ENCODE measurements at places on chromosomes 3 and 15. TPM values are rescaled to one million over a fixed set of nuclear protein-coding genes. Genes with fewer than 3 reads are reported as not detected.

DNA sequence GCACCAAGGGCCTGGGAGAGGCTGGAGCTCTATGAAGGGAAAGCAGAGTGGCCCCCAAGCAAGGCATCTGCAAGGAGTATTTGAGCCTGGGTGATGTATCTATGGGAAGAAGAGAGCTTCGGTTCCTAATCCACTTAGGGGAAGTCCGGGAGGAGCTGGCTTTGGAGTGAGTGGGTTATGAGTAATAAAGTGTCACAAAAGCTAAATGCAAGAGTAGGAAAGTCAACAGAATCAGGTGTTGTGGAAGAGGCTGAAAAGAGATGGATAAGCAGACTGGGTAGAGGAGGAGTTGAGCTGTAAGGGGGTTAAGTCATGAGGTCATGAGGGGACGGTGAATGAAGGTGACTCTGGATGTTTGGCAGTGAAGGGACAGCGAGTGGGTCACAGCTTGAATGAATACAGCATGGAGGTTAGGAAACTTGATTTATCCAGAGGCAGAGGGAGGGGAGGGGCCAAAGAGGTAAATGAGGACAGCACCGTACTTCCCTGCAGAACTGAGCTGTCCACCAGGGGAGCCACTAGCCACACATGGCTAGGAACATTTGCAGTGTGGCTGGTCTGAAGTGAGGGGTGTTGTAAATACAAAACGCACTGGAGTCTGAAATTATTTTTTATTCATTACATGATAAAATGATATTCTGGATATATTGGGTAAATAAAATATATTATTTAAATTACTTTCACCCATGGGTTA, 83.3 kb downstream of the ADCY5 start:
- DNase-seq: no peak

- DNase-seq: no peak
These were observed 91.6 kb upstream of the RGMA start for GRCh38 chr15:93180656-93181055.

DNA sequence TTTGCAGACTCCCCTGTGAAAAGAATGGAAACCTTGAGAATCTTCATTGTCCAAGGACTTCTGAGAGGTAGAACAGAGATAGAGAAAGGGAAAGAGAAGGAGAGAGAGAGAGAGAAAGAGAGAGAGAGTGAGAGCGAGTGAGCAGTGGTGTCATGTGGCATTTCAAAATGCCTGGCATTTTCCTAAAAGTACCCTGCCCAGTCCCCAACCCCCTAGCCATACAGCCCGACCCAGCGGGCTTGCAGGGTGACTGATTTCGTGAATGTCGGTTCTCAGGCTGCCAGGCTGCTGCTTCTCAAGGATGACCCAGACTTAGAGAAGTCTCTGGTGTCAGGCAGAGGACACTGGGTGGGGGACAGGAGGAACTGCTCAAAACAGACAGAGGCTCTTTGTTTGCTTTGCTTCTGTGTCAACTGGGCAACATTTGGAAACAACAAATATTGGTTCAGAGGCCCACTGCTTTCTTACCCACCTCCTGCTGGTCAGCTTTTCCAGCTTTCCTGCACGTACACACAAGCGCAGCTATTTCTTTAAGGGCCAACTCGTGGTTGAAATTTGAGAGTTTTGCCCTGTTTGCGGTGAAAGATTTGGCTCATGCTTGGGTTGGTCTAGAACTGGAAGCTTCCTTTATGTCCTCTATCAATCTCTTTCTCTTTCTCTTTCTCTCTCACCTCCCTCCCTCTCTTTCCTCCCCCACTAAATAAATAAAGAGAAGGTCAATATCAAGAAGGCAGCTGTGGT, 3.7 kb upstream of the TF start:
- no peak for DNase-seq

- peak; percentile 60 for DNase-seq
These were observed 489 bp downstream of the HDGFL3 start for GRCh38 chr15:83207009-83207659.

Gene NGLY1
- 27.5 TPM for polyA plus RNA-seq

Gene FBN1
- 82.2 TPM for polyA plus RNA-seq

DNA sequence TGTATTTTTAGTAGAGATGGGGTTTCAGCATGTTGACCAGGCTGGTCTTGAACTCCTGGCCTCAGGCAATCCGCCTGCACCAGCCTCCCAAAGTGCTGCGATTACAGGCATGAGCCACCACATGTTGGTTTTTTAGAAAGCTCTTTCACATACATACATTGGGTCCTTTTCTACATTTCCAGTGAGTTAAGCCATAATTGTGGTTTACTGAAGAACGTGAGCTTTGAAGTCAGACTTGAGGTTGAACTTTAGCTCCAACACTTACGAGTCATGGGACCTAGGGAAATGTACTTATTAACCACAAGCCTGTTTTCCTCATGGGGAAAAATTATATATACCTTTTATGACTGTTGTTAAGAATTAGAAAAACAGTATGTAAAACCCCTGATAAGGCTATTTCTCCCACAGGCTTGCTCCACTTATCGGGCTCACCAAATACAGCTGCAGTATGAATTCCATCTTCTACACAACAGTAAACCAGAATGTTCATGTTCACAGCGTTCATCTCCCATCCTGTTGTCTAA, 39.0 kb downstream of the GPR160 start:
- no peak for DNase-seq

DNA sequence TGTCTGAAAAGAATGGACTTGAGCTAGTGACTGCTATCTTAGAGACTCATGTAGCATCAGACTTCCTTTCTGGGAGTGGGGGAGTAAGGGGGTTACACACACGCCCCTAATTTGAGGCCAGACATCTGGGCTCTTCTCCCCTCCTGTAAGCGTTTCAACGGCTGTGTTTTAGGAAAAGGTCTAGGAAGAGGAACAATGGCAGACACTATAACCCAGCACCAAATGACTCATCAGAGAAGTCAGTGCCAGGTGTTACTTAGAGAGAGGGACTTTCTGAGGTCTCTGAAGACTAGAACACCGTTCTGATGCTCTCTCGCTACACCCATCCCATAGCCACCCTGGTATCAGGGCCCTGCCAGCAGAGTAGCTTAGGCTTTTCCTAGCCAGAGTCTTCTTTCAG, 65.5 kb downstream of the SSUH2 start:
- no peak for DNase-seq

- no peak for DNase-seq
These were observed 68.3 kb downstream of the KLHL25 start for GRCh38 chr15:85726454-85726853.

- no peak for DNase-seq
These were observed 4.0 kb downstream of the OR5H14 start for GRCh38 chr3:98151241-98151640.

Gene EXD1
- polyA plus RNA-seq: not detected

DNA sequence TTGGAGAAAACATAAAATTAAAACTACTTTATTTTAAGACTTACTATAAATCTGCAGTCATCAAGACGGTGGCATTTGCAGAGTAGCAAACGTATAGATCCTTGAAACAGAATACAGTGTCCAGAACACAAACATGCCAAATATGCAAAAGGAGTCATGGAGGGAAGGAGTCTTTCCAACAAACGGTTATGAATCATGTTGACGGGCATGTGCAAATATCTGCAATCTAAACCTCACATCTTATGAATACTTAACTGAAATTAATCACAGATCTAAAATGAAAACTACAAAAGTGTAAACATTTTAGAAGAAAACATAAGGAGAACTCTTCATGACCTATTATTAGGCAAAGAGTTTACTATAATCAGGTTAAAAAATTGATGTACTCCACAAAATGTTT, 69.4 kb downstream of the TFRC start:
- no peak for DNase-seq

DNA sequence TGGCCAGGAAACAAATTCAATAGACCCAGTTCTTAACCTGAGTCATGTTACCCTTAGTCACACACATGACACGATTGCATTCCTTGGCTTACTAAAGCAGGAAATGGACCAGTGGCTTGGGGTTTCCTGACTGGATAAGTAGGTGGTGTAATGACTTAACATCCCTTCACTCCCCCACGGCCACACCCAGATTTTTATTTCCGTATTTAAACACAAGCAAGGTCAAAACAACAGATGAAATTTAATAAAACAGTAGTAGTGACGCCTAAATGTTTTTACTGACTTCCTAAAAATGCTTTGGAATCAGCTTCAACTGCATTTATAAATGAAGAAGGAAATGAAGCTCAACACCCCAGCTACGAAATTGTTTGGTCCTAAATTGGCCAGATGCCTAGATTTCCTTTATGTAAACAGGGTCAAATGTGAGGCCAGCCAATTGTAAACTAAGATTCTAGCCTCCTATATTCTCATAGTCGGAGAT, 324.3 kb downstream of the CHST2 start:
- peak; percentile 27 for DNase-seq

DNA sequence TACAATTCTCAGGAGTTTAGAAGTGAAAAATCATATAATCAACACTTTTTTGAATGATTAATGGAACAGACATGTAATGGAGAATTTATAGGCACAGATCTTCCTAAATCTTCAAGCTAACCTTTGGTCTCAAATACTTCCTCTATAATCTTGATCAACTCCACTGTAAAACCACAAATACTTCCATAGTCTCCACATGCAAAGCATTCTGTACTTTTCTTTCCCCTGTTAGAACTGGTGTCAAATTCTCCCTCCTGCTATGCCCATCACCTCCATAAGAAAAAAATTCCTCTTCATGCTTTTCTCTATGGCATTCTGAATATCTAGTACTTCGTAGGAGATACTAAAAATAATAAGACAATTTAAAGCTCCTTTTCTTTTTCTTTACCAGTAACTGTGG, 214.3 kb downstream of the ADAMTS9 start:
- DNase-seq: no peak

GRCh38 chr3:147613725-147614124, 204.6 kb downstream of the ZIC1 start:
- DNase-seq: no peak

DNA sequence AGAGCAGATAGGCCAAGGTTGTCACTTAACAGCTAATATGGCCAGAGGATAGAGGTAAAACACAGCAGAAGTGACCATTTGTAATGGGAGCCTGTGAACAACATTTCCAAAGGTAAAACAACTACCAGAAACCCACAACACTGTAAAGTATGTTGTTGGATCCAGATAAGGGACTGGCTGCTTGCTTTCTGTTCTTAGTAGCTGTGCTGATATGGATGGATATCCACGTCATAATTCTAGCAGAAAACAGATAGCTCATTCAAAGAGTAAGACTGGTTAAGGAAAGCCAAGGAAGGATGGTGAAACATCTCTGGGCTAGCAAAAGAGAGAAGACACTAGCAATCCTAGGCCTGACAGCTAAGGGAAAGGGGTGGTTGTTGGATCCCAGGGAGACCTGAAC, 36.9 kb upstream of the SPRED1 start:
- DNase-seq: no peak

DNA sequence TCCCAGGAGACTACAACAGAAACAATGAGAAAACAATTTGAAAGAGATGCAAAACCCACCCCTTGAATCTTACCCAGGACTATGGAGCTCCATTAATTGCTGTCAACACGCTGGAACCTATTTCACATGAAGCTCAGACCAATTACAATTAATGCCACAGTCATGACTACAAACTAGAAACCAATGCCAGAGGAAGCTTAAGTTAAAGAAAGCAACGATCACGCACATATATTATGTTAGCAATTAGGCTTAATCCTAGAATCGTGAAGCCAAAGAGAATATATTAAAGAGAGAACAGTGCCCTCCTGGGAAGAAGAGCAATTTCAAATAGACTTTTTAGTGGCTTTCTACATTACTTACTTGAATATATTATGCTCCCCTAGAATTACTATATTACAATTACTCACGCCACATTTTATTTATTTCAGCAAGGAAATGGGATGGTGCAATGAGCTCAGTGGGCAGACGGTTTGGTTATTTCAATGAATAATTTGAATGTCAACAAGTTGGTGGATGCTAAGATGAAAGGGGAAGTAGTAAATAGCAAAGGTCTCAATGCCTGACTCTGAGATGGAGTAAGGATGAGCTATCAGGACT, 125.5 kb downstream of the GREM1 start:
- no peak for DNase-seq

Gene IL20RB
- polyA plus RNA-seq: 0.82 TPM

Gene ALS2CL
- polyA plus RNA-seq: 3.3 TPM

GRCh38 chr15:63444611-63445010, 59.8 kb upstream of the USP3 start:
- no peak for DNase-seq

Gene B3GALNT1
- polyA plus RNA-seq: 11.6 TPM

- no peak for DNase-seq
These were observed 7.3 kb upstream of the UBE2E1 start for GRCh38 chr3:23798456-23798855.

DNA sequence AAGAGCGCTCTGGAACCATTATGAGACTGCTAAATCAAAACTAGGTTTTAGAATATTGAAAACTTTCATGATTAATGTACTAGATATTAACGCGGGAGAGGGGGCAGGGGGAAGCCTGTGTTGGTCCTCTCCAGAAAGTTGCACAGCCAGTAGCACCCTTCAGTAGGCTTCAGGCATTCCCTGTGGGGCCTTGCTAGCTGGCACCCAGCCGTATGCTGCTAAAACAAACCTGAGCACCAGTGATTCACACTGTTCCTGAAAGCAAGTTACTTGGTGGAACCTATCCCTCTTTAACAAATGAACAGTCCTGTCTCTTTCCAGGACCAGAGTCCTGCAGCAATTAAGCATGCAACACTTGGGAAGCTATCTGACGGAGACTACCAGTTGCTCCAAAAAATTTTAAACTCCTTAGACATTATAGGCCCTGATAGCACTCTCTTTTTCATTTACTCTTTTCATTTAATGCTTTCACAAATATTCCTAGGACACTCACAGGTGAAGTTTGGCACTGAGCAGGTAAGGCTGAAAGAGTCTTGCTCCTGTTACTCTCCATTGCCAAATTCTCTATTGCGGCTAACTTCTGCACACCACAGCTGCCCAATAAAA, 1.2 kb upstream of the ATRIP start:
- no peak for DNase-seq

GRCh38 chr3:151604891-151605290, 128.8 kb upstream of the AADACL2 start:
- DNase-seq: no peak

Gene GPR149
- not detected for polyA plus RNA-seq

Gene ANKDD1A
- polyA plus RNA-seq: 6.2 TPM

DNA sequence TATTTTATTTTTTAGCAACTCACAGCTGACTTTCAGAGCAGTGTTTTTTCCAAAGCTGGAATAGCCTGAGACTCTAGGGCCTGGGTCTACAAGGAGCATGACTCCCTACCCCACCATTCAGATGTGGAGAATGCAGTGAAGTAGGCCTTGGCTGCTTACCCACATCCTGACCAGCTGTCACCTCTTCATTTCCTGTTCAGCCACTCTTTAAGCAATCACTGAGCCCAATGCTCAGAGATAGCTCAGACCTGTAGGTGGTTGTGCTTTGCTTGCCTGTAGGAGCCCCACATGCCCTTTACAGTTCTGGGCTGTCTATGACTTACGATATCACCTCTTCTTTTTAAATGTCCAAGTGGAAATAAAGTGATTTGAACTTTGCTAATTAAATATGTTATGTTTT, 148.1 kb downstream of the NEK11 start:
- DNase-seq: no peak

Gene ISG20
- 11.5 TPM for polyA plus RNA-seq

Gene FEZF2
- 0.29 TPM for polyA plus RNA-seq

- DNase-seq: no peak
These were observed 16.9 kb upstream of the C3orf38 start for GRCh38 chr3:88132894-88133293.

Gene CLEC3B
- 63.5 TPM for polyA plus RNA-seq

- no peak for DNase-seq
These were observed 160.9 kb upstream of the SATB1 start for GRCh38 chr3:18586076-18586475.

Gene DAZL
- 0.16 TPM for polyA plus RNA-seq
